Left ventricle myocardium inferior (tissue), 1 donor: ENCODE measurements at places on chromosomes 4 and X.
A peak's percentile ranks its signal among the peaks of the same experiment; 100 is the strongest.

GRCh38 chr4:31974490-31975002, 1254.4 kb downstream of the PCDH7 start:
- no peak for DNase-seq

- no peak for DNase-seq
These were observed 38.2 kb upstream of the VEGFC start for GRCh38 chr4:176830971-176831370.

DNA sequence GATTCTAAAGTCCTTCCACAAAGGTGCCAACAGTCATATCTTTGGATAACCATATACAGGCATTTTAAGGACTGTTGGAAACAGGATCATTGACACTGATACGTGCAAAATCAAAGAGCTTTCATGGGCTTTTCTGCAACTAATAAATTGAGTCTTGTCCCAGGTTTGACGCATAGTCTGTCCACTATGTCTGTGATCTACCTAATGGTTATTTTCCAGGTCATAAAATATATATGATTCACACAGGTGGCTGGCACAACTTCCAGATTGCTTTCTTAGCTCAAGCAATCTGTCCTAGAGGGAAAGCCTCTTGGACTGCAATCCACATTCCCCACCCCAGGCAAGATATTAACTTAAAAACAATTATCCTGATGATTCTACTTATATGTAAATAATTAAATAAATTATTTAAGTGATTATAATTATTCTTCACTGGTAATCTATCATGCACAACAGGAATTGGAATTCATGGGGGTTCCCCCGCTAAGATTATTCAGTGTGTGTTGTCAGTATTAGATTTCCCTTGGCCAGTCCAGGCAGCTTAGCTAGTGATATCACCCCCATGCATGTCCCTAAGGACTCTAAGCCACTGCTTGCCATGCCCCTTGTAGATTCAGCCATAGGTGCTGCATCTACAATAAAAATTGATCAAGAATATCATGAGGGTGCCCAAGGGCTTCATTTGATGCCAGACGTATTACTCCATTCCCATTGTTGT, 97.8 kb downstream of the TLL1 start:
- no peak for DNase-seq

DNA sequence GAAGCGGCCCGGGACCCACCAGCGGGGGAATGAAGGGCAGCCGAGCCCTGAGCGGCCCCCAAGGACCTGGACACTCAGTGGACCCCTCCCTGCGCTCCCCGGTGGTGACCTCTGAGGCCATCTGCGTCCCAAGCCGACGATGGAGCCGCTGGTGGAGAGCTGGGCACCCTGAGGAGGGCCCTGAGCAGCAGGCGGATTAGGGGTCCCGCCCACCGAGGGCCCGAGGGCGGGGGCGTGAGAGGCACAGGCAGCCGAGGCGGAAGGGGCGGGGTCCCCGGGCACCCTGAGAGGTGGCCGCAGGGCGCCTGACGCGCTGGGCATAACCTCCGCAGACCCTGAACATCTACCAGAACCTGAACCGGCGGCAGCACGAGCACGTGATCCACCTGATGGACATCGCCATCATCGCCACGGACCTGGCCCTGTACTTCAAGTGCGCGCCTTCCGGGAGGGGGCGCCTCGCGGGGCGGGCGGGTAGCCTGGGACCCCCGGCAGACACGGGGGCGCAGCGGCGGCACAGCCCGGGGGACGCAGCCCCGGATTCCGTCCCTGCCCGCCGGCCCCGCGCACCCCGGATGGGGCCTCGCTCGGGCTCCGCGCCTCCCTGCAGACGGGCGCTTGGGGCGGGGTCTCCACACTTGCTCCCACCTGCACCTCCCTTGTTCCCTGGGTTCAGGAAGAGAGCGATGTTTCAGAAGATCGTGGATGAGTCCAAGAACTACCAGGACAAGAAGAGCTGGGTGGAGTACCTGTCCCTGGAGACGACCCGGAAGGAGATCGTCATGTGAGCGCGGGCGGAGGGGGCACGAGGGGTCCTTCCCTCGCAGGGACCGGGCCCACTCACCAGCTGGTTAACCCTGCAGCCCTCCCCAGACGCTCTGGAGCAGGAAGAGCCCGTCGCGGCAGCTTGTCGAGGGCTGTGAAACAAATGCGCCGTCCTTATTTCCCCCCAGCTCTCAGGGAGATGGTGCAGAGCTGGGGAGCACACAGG, 10.3 kb downstream of the ATP5ME start:
- peak; percentile 54 for DNase-seq

DNA sequence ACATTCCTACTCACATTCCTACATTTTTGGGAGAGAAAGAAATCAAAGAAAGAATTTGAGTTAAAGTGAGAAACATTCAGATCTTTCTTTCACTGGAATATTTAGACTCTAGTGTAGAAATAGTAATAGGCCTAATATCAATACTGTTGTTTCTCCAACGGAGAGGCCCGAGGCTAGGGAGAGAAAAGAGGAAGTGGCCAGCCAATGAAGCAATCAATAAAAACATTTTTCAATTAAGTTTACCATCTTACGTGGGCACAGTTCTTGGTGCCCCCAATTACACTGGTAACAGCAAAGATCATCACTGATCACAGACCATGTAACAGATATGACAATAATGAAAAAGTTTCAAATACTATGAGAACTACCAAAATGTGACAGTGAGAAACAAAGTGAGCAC, 281.4 kb downstream of the GPM6A start:
- DNase-seq = no peak

- DNase-seq = no peak
These were observed 122.6 kb upstream of the ANXA3 start for GRCh38 chr4:78428996-78429395.

DNA sequence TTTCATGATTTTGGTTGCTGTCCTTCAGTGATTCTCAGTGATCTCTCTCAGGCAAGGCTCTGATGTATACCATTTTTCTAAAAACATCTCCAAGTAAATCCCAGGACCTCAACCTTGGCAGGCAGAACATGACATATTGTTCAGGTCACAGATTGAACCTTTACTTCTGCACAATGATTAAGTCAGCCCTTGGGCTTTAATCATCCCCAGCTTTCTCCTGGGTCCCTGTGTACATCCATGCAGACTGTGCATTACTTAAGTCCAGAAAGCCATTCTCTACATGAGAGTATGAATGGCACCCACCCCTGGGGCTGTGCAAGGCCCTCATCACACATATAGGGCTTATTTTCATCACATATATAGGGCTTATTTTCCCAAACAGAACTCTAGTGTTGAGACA, 58.7 kb upstream of the ADAMTS3 start:
- no peak for DNase-seq

GRCh38 chrX:44495091-44495490, 47.6 kb downstream of the FUNDC1 start:
- no peak for DNase-seq

- no peak for DNase-seq
These were observed 274.6 kb downstream of the ANKRD50 start for GRCh38 chr4:124437853-124438495.

- no peak for DNase-seq
These were observed 2.0 kb downstream of the FAM47E start for GRCh38 chr4:76253511-76253910.

DNA sequence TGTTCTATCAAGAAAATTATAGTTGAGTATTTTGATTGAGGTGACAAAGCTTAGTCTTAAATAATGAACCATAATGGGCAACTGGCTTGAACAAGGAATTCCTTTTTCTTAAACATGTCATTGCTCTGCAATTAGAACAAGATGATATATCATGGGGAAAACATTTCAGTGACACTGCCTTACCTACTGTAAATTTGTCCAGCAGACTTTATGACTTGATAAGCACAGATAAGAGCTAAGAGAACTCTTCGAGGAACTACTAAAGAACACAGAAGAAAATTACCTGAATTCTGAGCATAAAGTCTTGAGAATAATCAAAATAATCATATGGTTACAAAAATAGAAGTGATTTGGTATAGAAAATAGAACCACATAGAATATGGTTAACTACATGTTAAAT, 257.8 kb downstream of the PDHA2 start:
- DNase-seq = no peak

DNA sequence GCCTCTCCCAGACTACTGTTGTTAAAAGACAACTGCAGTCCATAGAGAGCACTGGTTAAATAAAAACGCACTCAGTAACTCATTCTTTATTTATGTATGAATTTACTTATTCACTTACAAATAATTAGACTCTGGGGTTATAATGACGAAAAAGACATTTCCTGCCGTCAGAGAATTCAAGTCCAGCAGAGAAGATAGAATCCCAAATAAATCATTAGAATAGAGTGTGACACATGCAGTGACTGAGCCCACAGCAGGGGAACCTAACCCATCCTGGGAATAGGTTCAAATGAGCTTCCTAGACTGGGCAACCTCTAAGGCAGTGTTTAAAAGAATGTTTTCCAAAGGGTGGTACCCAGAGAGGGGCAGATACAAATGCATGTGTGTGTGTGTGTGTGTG, 53.9 kb downstream of the FGFBP1 start:
- no peak for DNase-seq

DNA sequence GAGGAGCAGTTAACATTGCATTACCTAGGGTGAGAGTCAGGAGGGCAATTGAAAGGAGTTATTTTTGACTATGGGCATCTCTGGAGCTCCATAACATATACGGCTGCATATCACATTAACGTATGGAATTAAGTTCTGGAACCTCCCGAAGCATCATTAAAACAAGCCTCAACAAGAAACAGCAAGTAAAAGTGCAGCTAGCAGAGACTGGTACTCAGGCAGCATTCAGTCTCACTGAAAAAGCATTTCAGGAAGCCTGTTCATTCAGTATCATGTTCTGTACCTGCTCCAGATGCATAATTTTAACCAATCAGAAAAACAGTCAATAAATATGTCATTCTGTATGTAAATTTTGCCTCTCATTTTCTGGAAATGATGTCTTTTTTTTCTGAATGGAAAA, 299.6 kb downstream of the EPHA5 start:
- no peak for DNase-seq

- no peak for DNase-seq
These were observed 83.6 kb downstream of the NBDY start for GRCh38 chrX:56812515-56813105.

GRCh38 chr4:108114503-108114902, 54.2 kb downstream of the LEF1 start:
- no peak for DNase-seq

DNA sequence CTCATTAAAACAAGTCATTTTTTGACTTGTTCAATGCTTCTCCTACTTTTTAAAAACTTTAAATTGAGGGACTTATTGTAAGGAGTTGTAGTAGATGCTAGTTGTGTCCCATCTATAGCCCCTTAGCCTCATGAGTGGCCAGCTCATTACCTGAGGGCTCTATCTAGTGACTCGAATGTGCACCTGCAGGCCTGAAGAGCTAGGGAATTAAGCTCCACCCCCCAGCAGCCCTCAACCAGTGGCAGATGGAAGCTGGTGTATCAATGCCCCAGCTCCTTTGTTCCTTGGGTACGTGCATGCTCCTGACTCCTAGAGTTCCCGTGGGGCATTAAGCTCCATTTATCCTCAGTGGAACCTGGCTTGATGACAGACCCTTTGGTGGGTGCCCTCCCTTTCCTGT, 146.7 kb upstream of the FAM9B start:
- no peak for DNase-seq

DNA sequence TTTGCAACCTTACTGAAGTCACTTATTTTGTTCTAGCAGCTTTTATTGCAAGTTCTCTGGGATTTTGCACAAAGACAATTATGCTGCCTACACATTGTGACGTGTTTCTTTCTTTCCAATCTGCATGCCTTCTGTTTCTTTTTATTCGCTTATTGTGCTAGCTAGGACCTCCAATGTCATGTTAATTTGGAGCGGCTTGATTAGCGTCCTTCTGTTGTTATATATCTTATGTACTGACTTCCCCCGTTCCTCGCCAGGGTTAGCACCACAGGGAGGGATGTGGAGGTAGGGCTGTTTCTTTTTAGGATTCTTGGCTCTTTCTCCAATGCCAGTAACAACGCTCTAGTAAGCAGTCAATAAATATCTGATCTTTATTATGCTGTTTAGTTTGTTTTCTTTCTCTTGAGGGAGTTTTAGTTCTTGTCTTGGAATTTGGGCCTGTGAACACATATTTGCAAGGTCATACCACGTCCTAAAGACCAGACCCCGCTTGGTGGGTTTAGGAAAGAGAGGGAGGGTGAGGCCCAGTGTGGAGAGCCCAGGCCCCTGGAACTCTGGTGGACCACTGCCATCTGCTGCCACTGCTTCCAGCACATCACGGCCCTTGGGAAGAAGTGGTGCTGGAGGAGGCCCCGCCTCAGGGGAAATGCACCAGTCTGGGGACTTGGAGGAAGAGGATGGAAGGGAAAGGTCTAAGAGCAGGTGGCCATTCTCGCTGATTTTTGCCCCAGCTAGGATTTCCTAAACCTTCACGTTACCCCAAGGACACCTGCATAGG, 129.1 kb downstream of the TRIML1 start:
- no peak for DNase-seq

DNA sequence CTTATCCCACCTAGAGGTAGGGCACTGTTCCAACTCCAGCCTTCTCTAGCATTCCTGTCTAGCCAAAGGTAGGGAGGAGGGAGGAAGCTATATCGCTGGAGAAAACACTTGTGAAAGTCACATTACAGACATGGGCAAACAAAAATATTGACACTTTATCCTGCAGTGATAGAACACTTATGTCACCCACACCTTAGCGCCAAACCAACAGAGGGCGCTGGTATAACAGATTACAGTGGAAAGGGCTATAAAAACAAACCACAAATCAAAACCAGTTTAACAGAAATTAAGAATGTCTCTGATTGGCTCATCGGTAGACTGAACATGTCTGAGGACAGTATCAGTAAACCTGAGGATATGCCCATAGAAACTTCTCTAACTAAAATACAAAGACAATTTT, 451.3 kb downstream of the TLL1 start:
- no peak for DNase-seq

GRCh38 chr4:110617646-110618580, 5.0 kb downstream of the PITX2 start:
- no peak for DNase-seq

DNA sequence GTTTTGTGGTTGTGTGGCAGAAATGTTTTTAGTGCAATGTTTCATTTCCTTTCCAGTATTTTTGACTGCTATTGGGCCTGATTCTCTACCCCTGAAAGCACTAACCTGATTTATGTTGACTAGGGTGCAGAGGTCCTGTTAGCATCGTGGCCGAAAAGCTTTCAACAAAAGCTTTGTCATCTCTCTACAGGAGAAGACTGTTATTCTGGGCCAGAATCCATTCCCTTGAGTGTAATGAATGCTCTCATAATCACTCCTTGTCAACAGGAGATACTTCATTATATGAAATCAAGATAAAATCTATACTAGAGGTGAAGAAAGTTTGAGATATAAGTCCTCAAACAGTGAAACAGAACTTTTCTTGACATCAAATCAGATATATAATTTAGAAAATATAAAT, 195.5 kb downstream of the ZNF330 start:
- no peak for DNase-seq
